ENCODE measurements at places on chromosomes 4 and X.

DNA sequence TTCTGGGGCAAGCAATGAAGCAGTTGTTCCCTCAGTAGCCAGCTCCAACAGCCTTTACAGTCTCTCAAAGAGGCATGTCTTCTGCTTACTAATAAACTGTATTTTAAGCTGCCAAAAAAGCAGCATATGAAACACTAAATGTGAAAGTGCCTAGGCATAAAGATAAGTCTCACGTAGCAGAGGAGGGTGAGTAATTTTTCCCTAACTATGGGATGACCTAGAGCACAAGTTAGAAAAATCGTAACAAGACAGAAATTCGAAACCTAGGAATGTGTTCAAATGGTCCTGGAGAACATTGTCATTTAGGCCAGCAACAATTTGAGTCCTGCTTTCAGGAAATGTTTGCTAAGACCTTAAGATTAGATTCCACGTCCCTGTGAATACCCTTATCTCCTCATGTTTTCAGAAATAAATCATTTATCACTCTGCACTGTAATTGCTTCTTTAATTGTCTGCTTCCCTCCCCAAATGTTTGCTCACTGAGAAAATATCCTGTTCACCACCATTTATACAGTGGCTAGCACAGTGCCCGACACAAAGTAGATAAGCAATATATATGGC, 222.2 kb downstream of the KCNIP4 start:
- DNase-seq = no peak

DNA sequence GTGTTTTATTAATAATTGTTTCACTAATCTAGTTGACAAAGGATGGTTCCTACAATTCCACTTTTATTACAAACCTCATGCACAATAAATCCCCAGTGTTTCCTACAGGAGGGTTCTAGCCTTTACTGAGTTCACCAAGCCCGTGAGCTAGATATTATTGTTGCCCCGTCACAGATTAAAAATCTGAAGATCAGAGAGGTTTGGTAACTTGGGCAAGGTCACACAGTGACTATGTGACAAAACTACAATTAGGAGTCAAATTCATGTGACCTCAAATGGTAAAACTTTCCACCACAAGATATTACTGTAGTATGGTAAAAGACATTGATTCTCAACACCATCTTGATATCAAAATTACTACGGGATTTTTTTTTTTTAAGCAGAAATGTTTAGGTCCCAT, 124.6 kb downstream of the BTC start:
- no peak for DNase-seq

- DNase-seq = no peak
These were observed 80.6 kb upstream of the CD99 start for GRCh38 chrX:2610246-2611170.

DNA sequence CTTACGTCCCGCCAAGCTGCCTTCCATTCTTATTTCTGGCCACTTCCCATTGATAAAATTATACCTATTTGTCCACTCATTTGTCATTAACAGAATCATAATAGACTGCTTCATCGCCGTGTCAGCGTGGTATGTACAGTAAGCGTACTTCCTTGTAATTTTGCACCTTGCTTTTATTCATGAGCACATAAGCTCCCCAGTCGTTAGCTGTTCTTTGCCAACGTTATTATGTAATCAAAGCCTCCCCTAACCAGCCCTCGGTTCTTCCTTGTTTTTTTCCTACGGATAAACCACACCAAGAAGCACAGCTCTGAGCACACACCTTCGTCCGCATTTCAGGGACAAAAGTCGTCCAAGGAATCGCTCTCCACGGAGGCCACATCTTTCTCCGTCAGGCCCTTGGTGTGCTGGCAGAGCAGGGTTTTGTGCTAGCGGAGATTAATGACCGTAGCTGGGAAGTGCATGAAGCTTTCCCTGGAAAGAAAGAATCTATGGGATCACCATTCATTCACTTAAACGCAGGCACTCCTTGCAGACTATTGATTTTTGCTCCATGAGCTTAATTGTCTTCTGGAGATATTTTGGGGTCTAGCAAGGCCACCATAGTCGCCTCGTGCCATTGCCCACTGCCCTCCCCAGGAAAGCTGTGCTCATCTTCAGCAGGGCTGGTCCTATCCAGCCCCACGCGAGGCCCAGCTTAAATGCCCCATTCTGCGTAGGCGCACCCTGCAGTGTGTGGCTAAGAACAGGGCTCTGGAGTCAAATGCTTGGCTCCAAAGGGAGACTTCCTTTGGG, 200.9 kb upstream of the PSAPL1 start:
- DNase-seq = no peak
